ENCODE measurements at places on chromosomes 16 and 17.

GRCh38 chr17:30220414-30220813, 15.1 kb downstream of the SLC6A4 start:
- DNase-seq, result no peak

GRCh38 chr16:35102780-35103403, 1643.5 kb downstream of the TP53TG3F start:
- DNase-seq, result no peak

DNA sequence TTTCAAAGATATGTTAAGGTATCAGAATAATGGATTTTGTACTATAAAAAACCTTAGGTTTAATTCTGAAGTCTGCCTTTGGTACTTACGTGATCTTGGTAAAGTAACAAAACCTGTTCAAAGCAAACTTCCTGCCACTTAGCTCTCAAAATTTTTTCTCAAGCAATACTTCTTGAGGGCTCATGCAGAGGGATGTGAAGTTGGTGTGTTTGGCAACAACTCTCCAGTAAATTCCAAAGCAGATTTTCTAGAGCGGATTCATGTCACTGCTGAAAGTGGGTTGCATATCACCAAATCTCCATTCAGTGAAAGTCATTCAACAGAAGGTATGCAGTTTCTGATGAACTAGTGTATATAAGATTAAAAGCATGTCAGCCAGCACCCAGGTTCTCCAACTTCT, 856.7 kb downstream of the CDH8 start:
- DNase-seq, result no peak

- no peak for DNase-seq
Observed at GRCh38 chr17:69876757-69877156, 198.3 kb upstream of the KCNJ16 start.

DNA sequence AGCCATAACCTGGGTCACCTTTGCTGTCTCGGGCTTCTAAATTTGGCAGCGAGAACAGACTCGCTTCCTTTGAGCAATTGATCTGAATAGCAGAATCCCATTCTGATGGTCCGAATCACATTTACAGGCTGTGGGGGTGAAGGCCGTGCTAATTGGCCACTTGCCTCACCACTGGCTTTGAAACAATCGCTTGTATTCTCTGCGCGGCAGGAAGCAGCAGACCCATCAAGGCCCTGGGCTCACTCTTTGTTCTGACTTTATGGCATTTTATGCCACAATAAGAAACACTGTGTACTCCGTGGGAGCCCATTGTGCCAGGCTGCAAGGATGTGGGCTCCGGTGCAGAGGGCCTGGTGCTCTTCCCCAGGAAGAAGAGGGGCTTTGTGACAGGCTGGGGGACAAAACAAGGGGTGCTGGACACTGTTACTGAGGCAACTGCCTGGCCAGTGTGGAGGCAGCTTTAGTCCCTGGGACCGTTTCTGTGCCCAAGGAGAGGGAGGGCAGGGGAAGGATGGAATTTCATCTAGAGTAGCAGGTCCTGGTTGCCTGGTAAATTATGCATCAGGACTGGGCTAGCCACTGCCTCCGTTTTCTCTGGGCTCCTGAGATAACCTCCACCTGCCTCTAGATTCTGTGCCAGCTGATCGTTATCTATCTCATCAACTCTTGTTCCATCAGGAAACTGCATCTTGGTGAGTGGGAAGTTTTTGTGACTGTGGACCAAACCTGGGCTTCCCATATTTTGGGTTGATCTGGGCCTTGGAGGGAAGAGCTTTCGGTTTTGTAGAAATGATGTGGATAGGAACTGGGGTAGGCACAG, 78.5 kb downstream of the MRC2 start:
- no peak for DNase-seq
